ENCODE measurements at places on chromosomes 16 and 17.

- DNase-seq, result no peak
These were observed 26.9 kb upstream of the PPM1E start for GRCh38 chr17:58728798-58729197.

GRCh38 chr17:50935221-50935995 is 69.3 kb upstream of the TOB1 start:
- DNase-seq, result peak; percentile 93

- DNase-seq, result no peak
These were observed 173.2 kb downstream of the ZNF423 start for GRCh38 chr16:49682577-49683165.

- DNase-seq, result no peak
These were observed 2.5 kb downstream of the SLC12A4 start for GRCh38 chr16:67965668-67966548.

DNA sequence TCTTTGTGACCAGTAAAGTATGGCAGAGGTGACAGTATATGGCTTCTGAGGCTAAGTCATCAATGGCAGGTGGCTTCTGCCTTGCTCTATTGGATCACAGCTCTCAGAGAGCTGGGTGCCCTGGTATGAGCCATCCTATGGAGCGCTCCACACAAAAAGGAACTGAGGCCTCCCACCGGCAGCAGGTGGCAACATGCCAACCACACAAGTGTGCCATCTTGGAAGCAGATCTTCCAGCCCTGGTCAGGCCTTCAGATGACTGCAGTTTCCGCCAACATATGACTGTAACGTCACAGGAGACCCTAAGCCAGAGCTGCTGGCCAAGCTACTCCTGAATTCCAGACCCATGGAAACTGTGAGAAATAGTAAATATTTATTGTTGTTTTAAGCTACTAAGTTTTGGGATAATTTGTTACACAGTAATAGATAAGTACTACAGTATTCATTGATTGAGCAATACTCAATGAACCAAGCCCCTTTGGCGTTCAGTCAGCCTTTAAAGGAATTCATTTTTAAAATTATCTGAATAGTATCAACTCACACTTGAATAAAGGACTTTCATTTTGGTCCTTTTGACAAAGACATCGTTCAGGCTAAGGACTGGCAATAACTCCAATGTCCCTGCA is 69.4 kb upstream of the LHX1 start:
- DNase-seq, result no peak

GRCh38 chr16:30992931-30993816 is 8.2 kb downstream of the HSD3B7 start:
- DNase-seq, result no peak

GRCh38 chr16:50553182-50553710 is 5.0 kb downstream of the NKD1 start:
- no peak for DNase-seq

GRCh38 chr16:10584981-10585438 is 4.6 kb upstream of the EMP2 start:
- no peak for DNase-seq

DNA sequence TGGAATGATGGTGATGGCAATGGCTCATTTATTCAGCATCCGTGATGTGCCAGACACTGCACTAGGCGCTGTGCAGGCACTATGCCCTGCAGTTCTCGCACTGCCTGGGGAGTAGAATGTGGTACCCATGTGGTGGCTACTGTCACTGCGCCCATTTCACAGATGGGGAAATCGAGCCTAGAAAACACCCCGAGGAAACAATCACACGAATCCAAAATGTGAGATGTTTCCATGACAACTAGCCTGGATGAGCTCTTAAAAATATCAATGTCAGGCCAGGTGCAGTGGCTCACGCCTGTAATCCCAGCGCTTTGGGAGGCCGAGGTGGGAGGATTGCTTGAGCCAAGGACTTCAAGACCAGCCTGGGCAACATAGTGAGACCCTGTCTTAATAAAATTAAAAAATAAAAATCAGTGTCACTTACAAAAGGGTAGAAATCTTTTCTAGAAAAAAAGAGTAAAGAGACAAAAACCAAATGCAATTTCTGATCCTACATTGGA is 57.9 kb upstream of the TNRC6A start:
- no peak for DNase-seq

- DNase-seq, result no peak
These were observed 278.3 kb downstream of the SEC14L1 start for GRCh38 chr17:77419095-77419494.

DNA sequence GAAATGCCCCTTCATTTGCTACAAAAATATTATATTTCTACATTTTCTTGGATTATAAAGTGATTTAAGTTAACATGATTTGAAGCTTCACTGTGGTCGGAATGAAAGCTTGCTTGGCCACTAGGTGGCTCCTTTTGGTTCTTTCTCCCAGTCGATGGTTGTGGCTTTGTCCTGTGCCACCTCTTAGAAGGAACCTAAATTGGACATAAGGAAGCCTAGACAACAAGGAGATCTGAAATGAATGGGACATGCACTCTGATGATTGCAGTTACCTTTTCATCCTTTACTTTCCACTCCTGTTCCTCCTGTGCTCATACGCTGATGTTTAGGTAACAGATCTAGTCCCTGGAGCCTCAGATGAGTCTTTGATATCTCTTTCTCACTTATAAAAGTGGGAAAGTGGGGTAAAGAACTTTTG is 39.2 kb downstream of the FTO start:
- DNase-seq, result no peak

- DNase-seq, result no peak
These were observed 2.9 kb downstream of the KPNB1 start for GRCh38 chr17:47652570-47652969.

GRCh38 chr16:53094013-53094630 is 39.3 kb downstream of the CHD9 start:
- DNase-seq, result peak; percentile 72

DNA sequence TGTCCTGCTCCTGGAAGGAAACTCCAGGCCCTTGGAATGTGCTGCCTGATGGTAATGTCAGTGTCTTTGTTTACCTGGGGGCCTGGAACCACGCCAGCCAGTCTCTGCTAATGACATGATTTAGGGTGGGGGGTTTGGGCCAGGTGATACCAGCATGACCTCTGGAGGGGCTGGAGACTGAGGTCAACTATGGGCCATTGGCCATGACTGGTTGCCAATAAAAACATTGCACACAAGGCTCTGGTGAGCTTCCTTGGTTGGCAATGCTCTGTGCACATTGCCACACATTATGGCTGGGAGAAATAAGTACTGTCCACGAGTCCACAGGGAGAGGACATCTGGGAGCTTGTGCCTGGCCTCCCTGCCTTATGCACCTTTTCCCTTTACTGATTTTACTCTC is 52.5 kb downstream of the LITAF start:
- no peak for DNase-seq

GRCh38 chr17:39461926-39462569 is 762 bp downstream of the CDK12 start:
- no peak for DNase-seq

- no peak for DNase-seq
These were observed 53.7 kb upstream of the LGALS9 start for GRCh38 chr17:27577121-27577761.

- no peak for DNase-seq
These were observed 3.8 kb upstream of the PPL start for GRCh38 chr16:4940719-4941118.

DNA sequence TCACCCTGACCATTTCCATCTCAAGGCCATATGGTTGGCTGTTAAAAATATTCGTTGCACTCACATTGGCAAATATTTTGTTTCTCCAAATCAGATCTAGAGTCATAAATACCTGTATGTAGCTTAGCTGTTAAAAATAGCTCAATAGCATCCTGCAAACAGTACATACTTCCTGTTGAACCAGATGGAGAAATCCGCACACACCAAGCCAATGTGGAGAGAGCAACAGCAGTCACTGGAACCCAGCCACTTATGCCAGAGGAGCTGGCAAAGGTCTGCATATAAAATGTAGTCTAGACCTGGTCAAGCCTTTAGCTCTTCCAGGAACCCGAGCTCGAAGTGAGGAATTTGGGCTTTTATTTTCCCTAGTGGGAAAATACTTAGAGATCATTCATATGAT is 146.4 kb upstream of the KCNJ16 start:
- no peak for DNase-seq

GRCh38 chr17:76000016-76000754 is 470 bp upstream of the CDK3 start:
- DNase-seq, result no peak

GRCh38 chr17:35212668-35213067 is 18.5 kb upstream of the SLC35G3 start:
- no peak for DNase-seq

DNA sequence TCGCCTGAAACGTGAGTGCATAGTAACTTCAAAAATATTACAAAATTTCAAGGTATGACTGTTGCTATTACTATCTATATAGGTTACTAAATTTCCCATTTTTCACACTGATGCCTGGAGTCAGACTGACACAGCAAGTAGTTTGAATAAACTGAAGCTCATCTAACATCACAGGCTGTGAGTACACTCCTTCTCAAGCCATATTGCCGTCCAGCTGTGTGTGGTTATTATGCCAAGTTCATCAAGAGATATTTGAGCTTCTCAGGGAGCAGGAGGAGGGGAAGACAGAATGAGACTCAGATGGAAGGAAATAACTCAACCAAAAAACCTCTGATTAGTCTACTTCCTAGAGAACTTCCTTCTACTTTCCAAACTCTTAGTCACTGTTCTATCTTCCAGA is 473.9 kb downstream of the TOX3 start:
- DNase-seq, result no peak

DNA sequence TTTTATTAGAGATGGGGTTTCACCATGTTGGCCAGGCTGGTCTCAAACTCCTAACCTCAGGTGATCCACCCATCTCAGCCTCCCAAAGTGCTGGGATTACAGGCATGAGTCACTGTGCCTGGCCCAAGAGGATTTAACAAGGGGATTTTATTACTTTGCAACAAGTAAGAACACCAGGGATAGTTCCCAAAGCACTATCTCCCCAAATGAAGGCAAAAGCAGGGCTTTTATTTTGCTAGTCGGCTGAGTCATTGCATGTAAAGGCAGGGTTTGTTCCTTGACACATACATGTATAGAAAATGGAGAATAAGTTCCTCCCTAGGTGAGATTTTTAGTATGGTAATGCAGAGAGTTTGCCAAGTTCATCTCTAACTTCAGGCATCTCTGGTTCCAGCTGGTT is 24.0 kb downstream of the REXO5 start:
- no peak for DNase-seq

- no peak for DNase-seq
These were observed 7.1 kb upstream of the PSMD3 start for GRCh38 chr17:39973496-39973895.

- peak; percentile 70 for DNase-seq
These were observed 122.4 kb upstream of the NLRP1 start for GRCh38 chr17:5706577-5707210.

- no peak for DNase-seq
These were observed 24.8 kb upstream of the NSRP1 start for GRCh38 chr17:30091771-30092170.

GRCh38 chr17:63840591-63841349 is 1.7 kb downstream of the SMARCD2 start:
- no peak for DNase-seq

DNA sequence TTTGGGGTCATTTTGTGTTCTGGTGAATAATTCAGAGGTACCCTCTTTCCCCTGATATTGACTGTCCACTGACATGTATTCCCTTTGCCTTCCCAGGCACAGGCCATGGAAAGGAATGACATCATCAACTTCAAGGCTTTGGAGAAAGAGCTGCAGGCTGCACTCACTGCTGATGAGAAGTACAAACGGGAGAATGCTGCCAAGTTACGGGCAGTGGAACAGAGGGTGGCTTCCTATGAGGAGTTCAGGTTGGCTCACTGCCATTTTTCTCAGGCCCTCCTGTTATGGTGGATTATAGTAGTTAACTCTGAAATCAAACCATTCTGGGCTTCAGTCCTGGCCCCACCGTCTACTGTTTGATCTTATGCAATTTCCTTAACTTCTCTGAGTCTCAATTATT is 1.6 kb upstream of the EFTUD2 start:
- no peak for DNase-seq

- no peak for DNase-seq
These were observed 813.3 kb downstream of the KCNJ18 start for GRCh38 chr17:22505660-22506059.

- no peak for DNase-seq
These were observed 19.3 kb upstream of the NSMCE1 start for GRCh38 chr16:27287887-27288286.

- no peak for DNase-seq
These were observed 27.3 kb upstream of the UBE2G1 start for GRCh38 chr17:4393806-4394205.

DNA sequence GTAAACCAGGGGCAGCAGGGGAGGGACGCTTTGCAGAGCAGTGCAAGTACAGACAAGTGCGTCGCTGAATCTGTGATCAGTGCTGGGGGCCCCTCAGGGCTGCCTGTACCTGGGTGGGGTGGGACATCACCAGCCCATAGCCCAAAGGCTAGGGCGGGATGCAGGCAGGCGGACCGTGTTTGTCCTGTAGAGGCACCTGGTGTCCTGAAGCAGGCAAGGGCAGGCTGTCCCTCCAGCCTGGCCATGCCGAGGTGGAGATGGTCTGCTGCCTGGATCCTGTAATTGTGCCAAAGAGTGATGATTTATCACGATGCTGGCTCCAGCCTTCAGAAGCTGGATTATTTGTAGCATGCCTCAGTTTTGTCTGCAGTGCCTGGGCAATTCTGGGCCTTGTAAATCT is 137.9 kb upstream of the GSE1 start:
- no peak for DNase-seq

GRCh38 chr16:81551821-81552304 is 107.3 kb downstream of the CMIP start:
- DNase-seq, result peak; percentile 70

- DNase-seq, result peak; percentile 88
These were observed 522 bp upstream of the VEZF1 start for GRCh38 chr17:57988301-57989250.

DNA sequence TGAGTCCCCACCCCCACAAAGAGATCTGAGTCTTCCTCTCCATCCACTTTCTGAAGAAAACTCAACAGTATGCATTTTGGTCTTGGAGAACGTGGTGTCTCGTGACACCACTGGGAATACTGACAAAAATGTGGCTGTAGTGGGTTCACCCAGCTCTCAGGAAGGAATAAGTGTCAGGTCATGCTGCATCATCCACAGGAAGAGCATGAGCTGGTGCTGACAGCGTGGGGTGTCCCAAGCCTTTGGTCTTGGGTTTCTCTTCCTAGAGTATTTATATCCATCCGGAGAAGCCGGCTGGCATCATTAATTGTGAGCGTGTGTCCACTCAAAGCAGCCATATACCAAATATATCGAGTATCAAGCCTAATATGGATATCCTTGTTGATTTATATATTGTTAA is 55.9 kb downstream of the C17orf67 start:
- no peak for DNase-seq

- no peak for DNase-seq
These were observed 5.1 kb downstream of the CDIP1 start for GRCh38 chr16:4533490-4533889.

GRCh38 chr17:14451729-14452191 is 150.9 kb downstream of the HS3ST3B1 start:
- no peak for DNase-seq

DNA sequence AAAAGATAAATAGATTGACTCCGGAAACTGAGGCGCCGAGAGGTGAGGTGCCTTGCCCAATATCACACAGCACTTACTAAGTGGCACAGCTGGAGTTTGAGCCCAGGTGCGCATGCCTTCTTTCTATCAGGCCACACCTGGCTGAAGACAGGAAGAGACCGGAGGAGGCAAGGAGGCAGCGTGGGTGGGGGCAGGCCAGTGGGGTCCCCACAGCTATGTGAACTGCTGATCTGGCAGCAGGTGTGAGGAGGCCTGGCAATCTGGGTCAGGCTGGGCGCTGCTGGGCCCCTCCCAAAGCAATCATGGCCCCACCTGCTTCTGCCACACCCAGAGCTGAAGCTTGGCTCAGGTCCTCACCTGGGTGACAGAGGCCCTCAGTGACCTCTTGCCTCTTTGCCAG is 1.9 kb upstream of the GDPD3 start:
- no peak for DNase-seq

GRCh38 chr16:81185416-81185815 is 53.1 kb upstream of the BCO1 start:
- DNase-seq, result no peak

Measured in aorta (tissue), 5 donors.